Stimulated activated CD8-positive, alpha-beta memory T cell treated with anti-CD3 and anti-CD28 coated beads, Interleukin-4, amount 100 ng/mL, for 1 hour (primary cell): ENCODE measurements at places on chromosomes 4 and X.

GRCh38 chr4:107863416-107863815 is 38.7 kb downstream of the SGMS2 start:
- no peak for DNase-seq

- no peak for DNase-seq
Observed at GRCh38 chrX:87626996-87627395, 109.4 kb downstream of the KLHL4 start.

GRCh38 chr4:101239665-101240064 is 107.7 kb downstream of the PPP3CA start:
- DNase-seq, result no peak

- DNase-seq, result no peak
Observed at GRCh38 chrX:141935645-141936044, 32.0 kb downstream of the MAGEC1 start.

- no peak for DNase-seq
Observed at GRCh38 chr4:176641237-176641636, 151.5 kb downstream of the VEGFC start.

GRCh38 chr4:8893227-8893623 is 21.6 kb upstream of the HMX1 start:
- no peak for DNase-seq

DNA sequence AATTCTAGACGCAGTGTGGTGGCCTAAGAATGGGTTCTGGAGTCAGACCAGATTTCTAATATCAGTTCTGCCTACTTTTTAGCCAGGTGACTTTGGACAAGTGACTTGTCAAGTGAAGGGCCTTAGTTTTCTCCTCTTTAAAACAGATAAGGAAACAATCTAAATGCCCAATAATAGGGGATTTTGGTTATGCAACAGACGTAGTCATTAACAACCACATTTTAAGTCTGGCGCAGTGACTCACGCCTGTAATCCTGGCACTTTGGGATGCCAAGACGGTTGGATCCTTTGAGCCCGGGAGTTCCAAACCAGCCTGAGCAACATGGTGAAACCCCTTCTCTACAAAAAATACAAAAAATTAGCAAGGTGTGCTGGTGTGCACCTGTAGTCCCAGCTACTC is 2.1 kb upstream of the ZMYM3 start:
- DNase-seq, result no peak

GRCh38 chr4:143083756-143084472 is 100.8 kb upstream of the USP38 start:
- DNase-seq, result no peak

GRCh38 chr4:125520258-125520990 is 205.7 kb downstream of the FAT4 start:
- DNase-seq, result no peak

- DNase-seq, result no peak
Observed at GRCh38 chr4:42390622-42391354, 6.5 kb upstream of the SHISA3 start.

GRCh38 chr4:90345549-90346215 is 218.5 kb downstream of the CCSER1 start:
- no peak for DNase-seq

GRCh38 chr4:52894443-52894842 is 32.3 kb downstream of the RASL11B start:
- no peak for DNase-seq

DNA sequence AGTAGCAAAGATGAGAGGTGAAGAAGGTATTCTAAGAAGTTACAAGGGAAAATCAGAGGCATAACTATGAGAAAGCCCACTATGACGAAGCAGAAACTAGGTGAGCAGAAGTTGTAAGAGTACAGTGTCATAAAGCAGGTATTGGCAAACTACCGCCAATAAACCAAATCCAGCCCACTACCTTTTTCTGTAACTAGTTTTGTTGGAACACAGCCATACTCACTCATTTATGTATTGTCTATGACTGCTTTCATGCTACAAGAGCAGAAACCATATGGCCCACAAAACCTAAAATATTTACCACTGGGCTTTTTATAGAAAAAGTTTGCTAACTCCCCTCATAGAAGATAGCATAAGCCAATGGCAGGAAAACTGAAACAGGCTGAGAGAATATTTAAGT is 31.8 kb upstream of the ZCCHC13 start:
- no peak for DNase-seq

DNA sequence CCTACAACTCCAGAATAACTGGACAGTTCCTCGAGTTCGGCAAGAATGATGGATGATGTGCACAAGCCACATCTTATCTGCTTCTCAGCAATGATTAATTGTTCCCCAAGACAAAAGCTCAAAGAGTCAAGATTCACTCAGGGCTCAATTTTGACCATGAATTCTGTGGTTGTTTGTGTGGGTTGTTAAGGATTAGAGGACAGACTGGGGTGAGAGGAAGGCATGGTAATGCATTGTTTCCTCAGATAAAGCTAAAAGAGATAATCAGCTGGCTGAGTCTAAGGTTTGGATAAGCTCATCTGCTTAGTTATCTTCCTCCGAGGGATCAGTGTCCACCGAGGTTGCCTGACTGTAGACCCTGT is 161.0 kb downstream of the CPEB2 start:
- DNase-seq, result no peak

DNA sequence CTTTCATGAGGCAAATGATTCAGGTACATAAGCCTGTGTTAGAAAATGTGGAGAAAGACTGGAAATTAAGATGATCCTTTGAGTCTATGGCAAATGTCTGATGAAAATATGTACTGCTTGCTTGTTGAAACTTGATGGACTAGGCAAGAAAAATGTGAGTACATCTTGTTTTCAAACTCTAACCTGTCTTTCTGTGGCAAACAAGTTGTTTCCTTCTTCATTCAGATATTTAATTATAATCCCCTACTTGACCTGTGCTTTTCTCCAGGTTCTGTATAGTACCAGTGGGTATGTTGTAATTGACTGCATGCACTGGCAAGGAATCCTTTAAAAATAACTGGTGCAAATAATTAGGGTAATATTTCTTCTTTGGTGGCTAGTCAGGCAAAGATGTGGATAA is 136.7 kb downstream of the ARHGAP24 start:
- no peak for DNase-seq

DNA sequence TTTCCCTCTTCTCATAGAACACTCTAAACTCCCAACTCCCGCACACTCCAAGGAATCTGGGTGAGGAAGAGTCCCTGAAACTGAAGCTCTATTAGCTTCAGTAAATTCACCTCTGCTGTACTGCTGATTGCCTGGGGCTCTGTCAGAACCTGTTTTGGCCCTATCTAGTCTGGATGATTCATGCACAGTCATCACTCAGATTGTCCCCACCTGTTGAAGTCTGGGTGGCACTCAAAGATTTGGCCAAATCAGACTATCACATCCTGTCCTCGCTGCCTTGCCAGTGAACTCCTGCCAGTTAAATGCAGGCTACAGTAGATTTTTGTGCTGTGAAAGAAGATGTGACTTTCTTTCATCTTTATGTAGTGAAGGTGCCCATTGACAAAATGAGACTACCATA is 63.5 kb upstream of the EMCN start:
- no peak for DNase-seq

DNA sequence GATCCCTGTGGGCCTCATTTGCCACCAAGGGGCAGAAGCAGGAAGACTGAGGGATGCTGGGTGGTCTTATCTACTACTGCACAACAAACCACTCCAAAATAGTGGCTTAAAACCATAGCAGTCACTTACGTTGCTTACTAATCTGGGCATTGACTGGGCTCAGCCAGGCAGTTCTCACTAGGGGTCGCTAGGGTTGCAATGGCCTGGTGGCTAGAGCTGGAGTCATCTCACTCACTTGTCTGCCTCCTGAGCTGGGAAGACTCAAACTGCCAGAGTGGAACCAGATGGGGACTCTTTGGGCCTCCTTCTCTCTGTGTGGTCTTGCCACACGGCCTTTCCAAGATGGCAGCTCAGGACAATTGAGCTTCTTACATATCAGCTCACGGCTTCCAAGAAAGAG is 216.3 kb upstream of the BCOR start:
- DNase-seq, result no peak

GRCh38 chr4:54779036-54779435 is 121.3 kb downstream of the KIT start:
- no peak for DNase-seq

DNA sequence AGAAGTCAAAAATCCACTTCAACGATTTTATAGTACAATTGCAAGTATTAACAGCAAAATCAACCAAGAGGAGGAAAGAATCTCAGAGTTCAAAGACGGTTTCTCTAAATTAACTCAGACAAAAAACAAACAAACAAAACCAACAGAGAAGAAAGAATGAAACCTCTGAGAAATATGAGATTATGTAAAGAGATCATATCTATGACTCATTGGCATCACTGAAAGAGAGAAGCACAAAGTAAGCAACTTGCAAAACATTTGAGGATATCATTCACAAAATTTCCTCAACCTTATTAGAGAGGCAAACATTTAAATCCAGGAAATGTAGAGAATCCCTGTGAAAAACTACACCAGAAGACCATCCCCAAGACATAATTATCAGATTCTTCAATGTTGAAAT is 370.4 kb downstream of the INPP4B start:
- no peak for DNase-seq

DNA sequence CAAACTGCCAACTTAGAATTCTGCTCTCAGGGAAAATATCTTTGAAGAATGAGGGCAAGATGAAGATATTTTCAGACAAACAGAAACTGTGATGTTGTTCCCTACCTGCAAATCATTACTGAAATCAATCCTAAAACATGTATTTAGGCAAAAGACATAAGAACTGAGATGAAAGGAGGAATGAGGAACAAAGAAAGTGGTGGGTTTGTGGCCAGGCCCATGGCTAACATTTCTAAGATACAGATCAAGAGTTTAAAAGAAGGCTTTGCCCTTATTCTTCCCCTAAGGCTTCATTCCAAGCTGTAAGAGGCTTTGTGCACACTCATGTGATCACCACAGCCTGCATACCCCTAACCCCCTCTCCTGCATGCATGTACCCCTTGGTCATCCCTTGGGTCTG is 46.5 kb downstream of the ADGRG2 start:
- no peak for DNase-seq

- no peak for DNase-seq
Observed at GRCh38 chr4:114423582-114423981, 175.0 kb upstream of the UGT8 start.

DNA sequence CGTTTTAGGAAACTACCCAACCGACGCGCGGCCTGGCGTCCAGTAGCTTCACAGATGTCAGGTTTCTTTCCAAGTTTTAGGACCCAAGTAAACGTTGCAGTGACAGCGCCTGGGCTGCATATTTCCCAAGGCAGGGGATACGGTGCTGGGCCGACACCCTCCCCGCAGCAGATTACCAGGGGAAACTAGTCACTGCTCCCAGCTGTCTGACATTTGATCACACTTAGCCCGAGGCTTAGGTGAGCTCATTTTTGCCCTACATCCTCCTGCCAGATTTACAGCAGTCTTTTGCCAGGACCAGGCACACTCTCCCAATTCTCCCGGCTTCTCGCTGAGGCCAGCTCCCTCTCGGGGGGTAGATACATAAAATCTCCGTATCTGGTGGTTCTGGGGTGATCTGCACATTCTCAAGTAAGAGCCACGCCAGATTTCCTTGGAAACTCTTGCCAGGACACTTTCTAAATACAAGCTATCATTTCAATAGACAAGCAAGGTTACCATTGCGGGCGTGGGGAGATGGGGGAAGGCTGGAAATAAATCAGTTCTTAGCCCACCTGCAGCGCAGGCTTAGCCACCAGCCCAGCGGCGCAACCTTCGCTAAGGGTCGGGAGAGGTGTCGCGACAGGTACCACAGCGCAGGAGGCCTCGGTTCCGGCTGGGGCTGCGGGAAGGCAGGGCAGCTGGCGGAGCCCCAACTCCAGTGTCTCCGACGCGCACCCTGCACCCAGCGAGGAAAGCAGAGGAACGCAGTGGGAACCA is 2.5 kb upstream of the SOX3 start:
- no peak for DNase-seq

DNA sequence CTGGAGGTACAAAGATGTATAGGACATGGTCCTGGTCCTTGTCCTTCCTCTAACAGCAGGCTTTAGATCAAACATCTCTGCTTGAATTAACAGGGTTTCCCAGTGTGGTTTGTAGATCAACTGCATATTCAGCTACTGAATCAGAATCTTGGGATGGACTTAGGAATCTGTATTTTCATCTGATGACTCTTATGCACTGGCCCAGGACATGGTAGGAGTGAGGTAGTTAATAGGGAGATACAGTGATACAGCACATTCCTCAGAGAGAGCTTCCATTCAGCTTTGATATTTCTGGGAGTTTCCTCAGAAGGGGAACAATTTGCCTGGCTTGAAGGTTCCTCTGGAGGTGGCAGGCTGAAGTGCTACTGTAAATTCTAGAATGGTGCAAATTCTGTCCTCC is 203.1 kb downstream of the LARP7 start:
- DNase-seq, result no peak

DNA sequence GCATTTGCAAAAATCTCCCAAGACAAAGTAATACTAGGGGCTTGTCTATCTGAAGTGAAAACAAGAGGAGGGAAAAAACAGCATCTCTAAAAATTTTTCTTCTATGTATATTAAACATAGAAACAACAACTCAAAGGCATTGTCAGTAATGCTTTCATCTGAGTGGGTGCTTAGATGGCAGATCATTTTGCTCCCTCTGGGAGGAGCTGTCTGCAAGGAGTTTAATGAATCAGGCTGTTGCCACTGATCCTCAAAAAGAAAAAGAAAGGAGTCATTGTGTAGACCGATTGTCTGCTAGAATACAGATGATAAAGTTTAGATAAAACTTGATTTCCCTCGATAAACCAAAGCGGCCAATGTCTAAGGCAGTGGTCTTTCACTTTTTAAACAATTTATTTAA is 49.7 kb upstream of the KLHL8 start:
- no peak for DNase-seq

GRCh38 chrX:95721011-95721410 is 963.6 kb upstream of the DIAPH2 start:
- DNase-seq, result no peak

- DNase-seq, result no peak
Observed at GRCh38 chr4:2942532-2943363, 20.5 kb downstream of the NOP14 start.

GRCh38 chr4:6337331-6337935 is 67.8 kb downstream of the WFS1 start:
- DNase-seq, result no peak

DNA sequence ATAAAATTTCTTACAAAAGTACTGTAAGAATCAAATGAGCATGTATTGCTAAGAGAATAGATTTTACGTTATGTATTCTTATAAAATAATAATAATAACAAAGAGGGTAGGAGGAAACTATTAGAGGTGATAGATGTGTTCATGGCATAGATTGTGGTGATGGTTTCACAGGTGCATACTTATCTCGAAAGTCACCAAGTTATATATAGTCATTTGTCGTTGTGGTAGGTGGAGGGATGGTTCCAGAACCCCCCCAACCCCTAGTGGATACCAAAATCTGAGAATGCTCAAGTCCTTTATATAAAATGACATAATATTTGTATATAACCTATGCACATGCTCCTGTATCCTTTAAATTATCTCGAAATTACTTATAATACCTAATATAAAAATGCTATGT is 36.7 kb upstream of the H2AZ1 start:
- DNase-seq, result no peak

DNA sequence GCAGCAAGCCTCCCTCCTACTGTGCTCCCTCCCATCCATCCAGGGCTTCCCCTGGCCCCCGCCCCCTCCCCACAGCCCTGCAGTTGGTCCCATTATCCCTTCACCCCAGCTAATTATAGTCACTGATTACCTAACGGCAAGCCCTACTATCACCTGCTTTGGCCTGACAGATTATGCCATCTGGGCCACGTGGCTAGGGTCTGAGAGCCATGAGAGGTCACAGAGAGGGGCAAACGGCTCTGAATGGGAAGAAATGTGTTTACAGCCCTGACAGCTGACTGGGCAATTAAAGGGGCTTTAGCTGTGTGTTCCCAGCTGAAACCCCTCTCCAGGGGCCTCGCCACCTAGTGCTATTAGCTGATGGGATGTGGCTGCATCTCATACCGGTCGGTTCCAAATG is 134.4 kb upstream of the CPEB2 start:
- DNase-seq, result no peak
